ENCODE measurements at places on chromosomes 11 and 22.

DNA sequence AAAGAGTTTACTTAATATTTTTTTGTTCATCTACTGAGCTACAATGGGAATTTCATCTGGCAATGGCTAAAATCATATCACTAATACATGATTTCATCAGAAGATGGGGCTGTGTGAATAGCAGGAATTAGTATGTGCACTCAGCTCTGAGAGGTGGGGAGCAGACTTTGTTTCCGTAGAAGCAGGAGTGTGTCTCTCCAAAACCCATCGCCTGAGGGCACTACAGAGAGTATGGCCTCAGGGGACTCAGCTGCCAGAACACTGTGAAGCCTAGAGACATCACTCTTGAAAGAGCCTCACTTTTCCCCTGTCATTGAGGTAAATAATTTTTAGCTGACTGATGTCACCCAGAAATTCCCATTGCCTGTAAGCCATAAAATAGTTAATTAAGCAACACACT, 261.4 kb upstream of the ISX start:
- DNase-seq, result no peak

GRCh38 chr11:108817976-108818375, 153.1 kb downstream of the DDX10 start:
- DNase-seq, result no peak

DNA sequence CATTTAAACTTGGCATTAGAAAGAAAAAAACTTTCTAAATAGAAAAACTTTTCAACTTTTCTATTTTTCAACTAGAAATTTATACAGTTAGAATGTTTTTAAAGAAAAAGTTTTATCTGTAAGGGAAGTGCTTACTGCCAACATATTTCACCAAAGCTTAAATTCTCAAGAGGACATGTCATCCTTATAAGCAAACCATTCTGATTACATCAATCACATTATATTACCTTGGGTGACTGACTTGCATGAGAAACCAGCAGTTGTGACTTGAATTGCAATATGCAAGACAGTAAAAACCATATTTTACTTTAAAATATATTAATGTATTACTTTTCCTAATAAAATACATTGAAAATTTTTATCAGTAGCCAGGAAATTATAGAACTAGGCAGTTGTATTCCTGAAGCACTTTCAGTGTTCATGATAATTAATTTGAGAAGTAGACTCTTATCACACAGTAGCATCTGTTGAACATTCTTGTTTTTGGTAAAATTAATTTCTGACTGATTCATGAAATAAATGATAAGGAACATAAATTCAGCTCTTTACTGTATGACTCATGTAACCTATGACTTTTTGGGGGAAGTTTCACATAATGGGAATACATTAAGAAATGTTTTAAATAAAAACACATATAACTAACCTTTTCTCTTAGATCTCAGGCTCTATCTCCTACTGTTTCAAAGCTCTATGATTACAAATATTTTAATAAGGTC, 345.0 kb upstream of the CCDC179 start:
- DNase-seq, result no peak

- DNase-seq, result no peak
Observed at GRCh38 chr11:6599881-6600390, 3.5 kb downstream of the RRP8 start.

GRCh38 chr22:50490531-50491308, 4.1 kb downstream of the MIOX start:
- no peak for DNase-seq

GRCh38 chr11:83691451-83691950, 405.3 kb upstream of the CCDC90B start:
- no peak for DNase-seq

DNA sequence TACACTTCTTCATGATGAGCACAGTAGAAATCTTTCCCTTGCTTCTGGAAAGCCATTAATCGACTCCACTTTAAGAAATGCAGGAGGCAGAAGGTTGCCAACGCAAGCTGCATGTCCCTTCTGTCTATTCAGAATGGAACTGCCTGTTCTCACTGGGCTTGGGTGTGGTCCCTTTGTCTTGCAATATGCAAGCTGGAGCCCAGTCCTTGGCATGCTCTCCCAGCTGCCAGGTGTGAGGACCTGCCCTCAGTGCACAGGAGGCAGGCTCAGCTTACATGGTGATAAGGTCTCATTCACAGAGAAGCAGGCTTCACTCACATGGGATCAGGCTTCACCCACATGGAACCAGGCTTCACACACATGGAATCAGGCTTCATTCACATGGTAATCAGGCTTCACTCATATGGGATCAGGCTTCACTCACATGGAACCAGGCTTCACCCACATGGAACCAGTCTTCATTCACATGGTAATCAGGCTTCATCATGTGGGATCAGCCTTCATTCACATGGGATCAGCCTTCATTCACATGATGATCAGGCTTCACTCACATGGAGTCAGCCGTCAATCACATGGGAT, 59.2 kb upstream of the USP47 start:
- DNase-seq, result no peak

DNA sequence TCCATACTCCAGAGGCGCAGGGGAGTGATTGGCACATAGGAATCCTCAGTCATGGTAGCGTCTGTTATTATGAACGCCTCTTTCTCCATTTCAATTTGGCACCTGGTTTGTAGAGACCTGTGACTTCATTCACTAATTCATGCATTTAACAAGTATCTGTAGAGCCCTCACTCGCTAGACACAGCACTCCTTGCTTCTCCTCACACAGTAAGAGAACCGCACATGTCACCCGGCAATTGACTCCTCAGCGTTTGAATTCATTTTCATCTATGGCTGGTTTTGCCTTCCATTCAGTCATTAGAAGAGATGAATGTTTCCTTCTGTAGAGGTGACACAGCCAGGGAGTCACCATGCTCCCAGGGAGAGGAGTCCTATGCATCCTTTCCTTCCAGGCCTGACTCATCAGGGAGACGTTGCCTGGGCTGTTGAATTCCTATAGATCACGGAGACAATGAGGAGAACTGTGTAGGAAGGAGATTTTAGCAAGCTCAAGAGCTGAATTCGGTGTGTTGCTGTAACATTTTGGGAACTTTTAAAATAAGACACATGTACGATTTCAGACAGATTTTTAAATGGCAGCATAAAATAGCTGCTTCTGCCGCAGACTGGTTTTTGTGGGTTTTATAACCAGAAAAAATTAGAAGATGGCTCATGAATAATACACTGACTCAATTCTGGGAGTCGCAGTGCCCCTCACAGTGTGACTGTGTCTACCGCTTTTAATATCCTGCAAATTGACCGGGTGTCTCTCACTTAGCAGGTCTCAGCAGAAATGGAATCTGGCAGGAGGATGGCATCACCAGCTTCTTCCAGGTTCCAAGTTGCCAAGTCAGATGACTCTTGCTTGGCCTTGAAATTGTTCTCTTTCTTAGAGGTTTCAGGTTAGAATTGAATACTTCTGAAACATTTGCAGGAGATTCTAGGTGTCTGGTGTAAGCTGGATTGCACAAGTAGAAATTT, 44.4 kb upstream of the CLMP start:
- no peak for DNase-seq

DNA sequence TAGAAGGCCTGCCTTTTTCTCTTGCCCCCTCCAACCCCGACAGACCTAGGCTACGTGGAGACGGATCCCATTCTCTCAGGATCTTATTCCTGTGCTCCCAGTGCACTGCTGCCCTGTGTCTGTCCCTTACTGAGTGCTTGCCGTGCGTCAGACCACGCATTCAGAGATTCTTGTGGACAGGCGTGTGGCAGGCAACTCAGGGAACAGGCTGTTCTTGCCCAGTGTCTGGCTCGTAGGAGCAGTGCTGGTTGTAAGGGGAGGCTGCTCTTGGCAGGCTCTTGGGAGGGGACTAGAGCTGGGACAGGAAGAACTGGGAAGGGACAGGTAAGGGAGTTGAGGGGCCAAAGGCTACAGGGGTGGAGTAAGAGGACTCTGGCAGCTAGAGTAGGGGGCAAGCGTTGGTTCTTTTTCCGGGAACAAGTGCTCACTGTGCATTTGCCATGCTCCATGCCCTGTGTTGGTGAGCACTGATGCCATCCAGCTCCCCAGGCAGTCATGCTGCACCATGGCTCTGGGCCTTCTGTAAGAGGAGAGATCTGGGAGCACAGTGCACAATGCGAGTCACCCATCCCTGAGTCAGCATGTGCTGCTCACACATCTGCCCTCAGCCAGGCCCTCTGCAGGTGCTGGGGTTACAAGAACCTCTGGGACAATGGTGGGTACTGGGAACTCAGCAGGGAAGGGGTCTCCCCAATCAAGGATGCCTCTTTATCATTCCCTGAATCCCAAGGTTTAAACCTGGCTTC, 119.1 kb downstream of the TBC1D22A start:
- DNase-seq, result no peak

DNA sequence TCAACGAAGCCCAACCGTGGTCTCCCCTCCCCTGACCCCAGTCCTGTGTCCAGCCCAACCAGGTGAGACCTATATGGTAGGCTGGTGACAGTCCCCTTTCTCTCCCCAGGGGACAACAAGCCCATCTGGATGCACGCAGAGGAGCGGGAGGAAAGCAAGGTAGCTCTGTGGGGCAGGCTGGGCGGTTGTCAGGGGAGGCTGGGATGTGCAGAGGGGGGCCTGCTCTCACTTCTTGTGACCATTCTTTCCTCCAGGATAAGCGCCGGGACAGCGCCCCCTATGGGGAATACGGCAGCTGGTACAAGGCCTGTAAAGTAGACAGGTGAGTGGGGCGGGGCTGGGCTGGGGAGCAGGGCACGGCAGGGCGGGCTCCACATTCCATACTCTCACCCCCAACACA, 3.5 kb upstream of the RAB1B start:
- DNase-seq, result no peak

- no peak for DNase-seq
Observed at GRCh38 chr22:29343313-29343805, 27.9 kb upstream of the RASL10A start.

DNA sequence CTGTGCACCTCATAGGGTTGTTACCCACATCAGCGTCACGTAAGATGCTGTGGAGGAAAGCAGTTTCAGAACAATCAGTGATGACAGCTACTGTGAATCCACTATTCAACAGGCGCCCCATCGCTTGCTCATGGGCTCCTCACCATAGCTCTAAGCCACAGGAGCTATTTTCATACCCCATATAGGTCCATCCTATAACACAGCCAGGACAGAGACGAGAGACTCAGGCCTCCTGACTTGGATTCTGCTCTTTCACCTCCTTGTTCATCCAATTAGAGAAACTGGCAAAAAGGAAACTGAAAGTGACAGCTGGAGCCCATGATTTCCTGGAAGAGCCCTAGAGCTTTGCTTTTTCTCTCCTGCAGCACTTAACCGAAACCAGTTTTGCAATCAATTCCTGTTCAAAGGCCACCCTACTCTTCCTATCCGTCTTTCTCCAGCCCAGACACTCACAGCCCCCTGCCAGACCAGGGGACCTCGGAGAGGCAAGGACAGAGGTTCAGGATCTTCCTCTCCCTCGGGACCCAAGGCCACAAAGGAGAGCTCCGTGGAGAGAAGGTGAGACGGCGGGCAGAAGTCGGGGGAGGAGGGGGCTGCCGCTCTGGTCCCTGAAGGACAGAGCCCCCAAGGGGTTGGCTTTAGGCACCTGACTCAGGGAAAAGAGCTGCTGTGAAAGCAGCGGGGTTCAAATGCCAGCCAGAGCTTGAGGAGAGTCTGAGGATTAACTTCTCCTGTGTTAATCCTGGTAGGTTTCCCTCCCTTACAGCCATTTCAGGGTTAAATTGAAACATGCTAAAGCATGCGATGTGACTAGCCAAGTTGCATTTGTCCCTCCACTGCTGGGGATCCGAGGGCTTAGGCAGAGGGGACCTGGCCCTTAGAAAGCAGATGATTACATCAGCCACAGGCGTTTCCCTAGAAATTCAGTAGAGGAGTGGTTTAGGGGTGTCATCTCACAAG, at the start of gene APOL6:
TSS of gene APOL6 (plus strand) at position 381 of the 960 bp plus-strand sequence. CDS start 7,980 bp downstream, outside the sequence.
- DNase-seq, result no peak

- DNase-seq, result no peak
Observed at GRCh38 chr22:42039271-42039670, 31.3 kb downstream of the NAGA start.

Measured in NCI-H1417 treated with DMSO at 0.1 percent for 48 hours (cell line).